Fibroblast of skin of scalp (primary cell): ENCODE measurements at places on chromosomes 3 and 15.
A peak's percentile ranks its signal among the peaks of the same experiment; 100 is the strongest.

GRCh38 chr3:46368569-46368968, 2.2 kb upstream of the CCR5 start:
- no peak for DNase-seq

GRCh38 chr3:73399106-73399505, 225.6 kb downstream of the PDZRN3 start:
- DNase-seq = no peak

- DNase-seq = no peak
Observed at GRCh38 chr15:29428925-29429573, 159.4 kb upstream of the NSMCE3 start.

DNA sequence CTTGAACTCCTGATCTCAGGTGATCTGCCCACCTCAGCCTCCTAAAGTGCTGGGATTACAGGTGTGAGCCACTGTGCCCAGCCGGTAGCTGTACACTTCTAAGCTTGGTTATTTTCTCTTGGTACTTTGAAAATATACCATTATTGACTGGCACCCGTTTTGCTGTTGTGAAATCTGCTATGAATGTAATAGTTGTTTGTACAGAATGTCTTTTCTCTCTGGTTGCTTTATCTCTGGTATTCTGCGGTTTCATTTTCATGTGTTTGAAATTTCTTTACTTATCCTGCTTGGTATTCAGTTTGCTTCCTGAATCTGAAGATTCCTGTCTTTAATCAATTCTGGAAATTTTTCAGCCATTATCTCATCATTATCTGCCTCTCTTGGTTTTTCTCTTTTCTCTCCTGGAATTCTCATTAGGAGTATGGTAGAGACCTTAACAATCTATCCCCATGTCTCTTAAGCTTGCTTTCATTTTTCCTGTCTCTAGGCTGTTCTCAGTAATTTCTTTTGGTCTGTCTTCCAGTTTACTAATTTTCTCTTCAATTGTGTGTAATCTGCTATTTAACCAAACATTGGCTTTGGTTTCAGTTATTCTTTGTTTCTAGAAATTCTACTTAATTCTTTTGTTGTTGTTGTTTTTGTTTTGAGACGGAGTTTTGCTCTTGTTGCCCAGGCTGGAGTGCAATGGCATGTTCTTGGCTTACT, 2.8 kb upstream of the PAK2 start:
- DNase-seq = no peak

DNA sequence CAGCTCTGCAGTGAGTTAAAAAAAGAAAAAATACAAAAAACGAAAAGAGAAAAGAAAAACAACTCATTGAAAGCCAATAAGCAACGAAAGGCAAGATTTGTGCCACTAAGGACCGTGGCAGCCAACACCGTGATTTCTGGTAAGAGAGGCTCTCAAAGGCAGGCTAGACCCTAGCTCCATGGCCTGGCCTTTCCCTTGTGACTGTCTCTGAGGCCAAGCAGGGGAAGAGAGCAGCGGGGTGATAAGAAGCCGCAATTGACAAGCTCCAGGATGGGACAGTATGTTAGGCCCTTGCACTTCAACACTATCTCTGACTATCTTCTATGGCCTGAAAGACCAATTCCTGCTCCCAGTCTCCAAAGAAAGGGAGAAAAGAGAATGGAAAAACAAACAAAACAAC, 12.4 kb downstream of the APOD start:
- no peak for DNase-seq

DNA sequence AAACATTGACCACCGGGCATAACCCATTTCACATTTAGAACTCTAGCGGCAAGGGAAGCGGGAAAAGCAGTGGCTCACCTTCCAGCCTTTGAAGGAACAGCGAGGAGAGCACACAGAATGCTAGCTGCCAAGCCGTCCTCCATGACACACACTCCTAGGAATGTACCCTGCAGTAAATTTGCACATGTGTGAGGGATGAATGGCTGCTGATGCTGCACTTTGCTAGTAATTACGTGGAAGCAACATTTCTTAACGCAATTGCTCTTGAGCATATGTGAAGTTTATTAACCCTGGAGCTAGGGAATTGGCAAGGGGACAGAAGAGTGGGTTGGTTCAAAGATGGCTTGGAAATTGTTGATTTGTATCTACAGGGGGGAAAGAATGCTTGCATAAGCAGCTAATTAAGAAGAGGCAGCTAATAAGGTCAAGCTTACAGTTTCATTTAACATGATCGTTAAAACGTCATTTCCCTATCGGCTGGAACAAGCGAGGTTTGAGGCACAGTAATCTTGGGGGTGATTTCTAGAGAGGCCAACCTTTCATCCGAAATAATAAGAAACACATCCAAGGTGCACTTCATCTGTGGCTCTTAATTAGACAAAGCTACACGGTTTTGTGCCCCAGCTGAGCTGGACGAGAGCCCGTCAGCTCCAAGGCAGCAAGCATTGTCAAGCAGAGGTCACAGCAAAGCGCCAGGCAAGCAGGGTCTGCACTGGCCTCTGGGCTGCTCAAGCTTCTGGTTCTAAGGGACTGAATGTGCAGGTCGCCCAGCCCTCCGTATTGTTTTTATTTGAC, 123.4 kb downstream of the CHSY1 start:
- peak; percentile 94 for DNase-seq

DNA sequence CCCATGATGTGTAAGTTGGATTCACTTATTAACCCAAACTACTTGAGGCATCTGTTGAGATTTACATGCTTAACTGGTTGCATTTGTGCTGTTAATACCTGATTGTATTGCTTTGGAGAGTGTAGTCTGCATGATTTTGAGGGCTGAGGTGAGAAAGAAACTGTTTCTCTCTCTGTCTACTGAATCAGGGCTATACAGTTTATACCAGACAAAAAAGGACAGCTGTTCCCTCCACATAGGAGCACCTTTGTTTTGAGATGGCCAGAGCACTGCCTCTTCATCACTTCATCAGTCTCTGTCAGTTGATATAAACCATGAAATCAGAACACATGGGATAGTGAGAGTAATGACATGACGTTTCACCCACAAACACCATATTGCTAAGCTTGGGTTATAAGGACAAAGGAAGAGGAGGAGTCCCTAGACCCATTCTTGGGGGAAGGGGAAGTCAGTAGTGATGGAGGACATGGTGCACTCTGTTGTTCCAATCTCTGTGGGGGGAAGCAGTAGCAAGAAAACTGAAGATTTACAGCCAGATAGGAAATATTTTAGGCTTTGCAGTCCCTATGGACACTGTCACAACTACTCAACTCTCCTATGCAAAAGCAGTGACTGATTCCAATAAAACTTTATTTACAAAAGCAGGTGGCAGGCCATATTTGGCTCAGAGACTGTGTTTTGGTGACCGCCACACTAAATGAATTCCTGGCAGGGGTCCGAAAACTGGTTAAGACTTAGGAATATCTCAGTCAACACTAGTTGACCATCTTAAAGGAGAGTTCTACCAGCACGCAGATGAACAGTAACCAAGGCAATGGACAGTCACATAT, 123.9 kb upstream of the NR2E3 start:
- DNase-seq = no peak

GRCh38 chr3:62293051-62293780, 80.1 kb downstream of the FEZF2 start:
- DNase-seq = no peak

GRCh38 chr3:40502034-40502433, 3.8 kb upstream of the ZNF620 start:
- no peak for DNase-seq

DNA sequence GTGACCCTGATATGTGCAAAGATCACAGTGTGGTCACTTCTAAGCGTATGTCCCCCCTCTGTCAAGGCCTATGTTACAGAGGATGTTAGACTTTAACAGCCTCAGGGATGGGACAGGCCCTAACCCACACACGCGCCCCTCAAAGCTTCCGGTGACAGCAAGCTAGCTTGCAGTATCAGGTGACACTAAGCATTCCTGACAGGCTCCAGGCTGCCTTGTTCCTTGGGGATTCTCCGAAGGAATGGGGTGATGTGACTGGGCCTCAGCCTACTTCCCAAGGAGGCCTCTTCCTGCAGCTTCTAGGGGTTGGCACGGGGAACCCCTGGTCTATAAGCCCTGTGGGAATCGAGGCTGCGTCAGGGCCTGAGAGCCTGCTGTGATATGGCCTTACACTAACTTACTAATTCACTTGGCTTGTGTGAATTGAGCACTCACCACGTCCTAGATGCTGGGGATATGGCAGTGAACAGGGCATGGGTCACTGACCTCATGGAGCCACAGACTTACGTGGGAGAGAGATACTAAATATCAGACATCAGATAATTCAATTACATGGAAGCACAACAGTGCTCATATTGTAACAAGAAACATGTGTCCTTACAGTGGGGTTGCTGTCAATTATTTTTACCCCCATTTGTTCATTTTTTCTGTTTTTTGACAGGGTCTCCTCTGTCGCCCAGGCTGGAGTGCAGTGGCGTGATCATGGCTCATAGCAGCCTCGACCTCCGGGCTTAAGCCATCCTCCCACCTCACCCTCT, 11.4 kb upstream of the SPTBN5 start:
- DNase-seq = no peak

DNA sequence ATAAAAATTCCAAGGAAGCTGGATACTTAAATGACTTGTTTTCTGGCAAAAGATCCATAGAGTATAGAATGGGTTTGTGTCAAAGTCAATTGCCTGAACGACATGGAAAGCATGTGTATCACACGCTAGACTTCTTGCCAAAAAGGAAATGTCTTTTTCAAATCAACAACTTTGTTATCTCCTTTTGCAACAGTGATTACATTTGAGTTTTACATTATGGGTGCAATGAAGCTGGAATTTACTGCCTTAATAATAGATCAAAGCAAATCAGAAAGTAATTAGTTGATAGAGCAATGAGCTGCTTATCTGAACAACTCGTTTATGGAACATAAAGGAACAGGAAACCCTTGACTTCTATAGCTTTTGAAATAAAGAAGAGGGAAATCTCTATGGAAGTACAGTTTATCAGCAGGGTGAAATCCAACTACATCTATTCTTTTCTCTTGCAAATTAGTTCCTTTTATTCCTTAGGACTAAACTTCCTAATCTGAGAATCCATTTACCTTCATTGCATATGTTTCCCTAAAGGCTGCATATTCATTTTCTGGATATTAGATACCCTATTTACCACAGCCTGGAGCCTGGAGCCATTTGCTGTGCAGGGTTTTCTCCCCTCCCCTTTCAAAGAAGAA, 415.1 kb upstream of the NECTIN3 start:
- no peak for DNase-seq

DNA sequence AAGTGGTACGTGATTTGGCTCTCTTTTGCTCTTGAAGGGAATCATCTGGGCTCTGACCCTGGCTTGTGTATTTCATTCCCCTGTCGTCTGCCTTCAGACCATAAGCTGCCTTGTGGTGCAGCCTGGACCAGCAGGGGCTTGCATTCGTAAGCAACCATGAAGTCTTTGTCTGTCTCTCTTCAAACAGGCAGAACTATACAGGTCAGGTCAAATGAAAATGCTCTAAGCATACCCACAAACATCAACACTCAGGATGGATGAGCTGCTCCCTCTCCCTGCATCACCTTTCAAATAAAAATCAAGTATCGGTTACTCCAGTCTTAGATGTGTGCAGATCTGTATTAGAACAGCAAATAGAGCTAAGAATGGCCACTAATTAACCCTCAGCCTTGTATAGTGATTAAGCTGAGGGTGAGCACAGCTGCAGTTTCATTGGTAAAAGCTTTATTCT, 268.6 kb upstream of the UBE2E1 start:
- no peak for DNase-seq

- peak; percentile 69 for DNase-seq
Observed at GRCh38 chr15:58269455-58270414, 131.6 kb downstream of the AQP9 start.

- peak; percentile 3 for DNase-seq
Observed at GRCh38 chr3:135499426-135499825, 466.1 kb upstream of the PPP2R3A start.

- DNase-seq = peak; percentile 15
Observed at GRCh38 chr15:74826364-74826819, at the start of gene CPLX3. Gene CPLX3 (plus strand): TSS chr15:74826627. CDS start chr15:74826704, 77 bp downstream.

- DNase-seq = peak; percentile 15
Observed at GRCh38 chr3:150174179-150174578, 203.5 kb upstream of the PFN2 start.

DNA sequence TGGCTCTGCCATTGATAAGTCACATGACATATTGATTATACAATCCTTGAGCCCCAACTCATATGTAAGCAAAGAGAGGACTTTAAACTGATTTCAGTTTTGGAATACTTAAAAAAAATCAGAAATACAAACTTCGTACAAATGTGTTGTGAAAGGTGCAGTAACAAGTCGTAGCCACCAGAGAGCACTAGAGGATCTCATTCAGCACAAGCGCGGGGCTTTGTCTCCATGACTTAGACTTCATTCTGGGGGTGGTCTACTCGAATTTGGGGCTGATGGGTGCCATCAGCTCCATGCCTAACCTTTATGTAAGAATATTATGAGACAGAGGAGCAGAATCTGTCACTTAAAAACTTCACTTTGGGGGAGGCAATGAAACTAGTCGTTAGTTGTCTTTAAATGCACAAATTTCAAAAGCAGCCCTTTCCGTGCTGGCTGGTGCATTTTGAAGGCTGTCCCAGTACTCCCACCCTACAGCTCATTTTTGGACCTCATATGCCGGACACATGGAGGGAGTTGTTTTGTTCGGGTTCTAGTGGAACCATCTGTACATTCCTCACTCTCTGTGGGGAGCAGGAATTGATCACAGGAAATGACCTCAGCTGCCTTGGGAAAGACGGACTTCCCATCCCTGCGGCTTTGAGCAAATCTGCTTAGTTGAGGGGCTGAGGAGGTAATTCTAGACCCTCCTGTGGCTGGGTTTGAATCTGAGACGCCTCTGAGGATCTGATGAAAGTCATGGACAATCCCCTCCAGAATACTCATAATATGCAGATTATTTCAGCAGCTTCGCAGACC, 27.5 kb upstream of the MASP1 start:
- DNase-seq = peak; percentile 76

GRCh38 chr3:79414806-79415205, 353.0 kb downstream of the ROBO1 start:
- peak; percentile 44 for DNase-seq

DNA sequence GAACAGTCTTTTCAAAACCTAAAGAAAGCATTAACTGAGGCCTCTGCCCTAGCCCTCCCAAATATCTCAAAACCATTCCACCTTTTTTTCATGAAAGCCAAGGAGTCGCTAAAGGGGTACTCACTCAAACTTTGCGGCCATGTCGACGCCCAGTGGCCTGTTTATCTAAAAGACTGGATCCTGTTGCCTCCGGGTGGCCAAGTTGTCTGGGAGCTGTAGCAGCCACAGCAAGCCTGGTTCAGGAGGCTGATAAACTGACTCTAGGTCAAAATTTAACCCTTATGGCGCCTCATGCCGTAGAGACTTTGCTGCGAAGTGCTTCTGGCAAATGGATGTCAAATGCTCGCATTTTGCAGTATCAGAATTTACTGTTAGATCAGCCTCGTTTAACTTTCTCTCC, 39.5 kb downstream of the ZBTB11 start:
- no peak for DNase-seq

- peak; percentile 57 for DNase-seq
Observed at GRCh38 chr3:195182470-195182795, 88.5 kb downstream of the XXYLT1 start.
